ENCODE measurements at places on chromosomes 3 and 15.

GRCh38 chr3:57464011-57464410 lies 80.1 kb downstream of the DNAH12 start:
- DNase-seq: no peak

DNA sequence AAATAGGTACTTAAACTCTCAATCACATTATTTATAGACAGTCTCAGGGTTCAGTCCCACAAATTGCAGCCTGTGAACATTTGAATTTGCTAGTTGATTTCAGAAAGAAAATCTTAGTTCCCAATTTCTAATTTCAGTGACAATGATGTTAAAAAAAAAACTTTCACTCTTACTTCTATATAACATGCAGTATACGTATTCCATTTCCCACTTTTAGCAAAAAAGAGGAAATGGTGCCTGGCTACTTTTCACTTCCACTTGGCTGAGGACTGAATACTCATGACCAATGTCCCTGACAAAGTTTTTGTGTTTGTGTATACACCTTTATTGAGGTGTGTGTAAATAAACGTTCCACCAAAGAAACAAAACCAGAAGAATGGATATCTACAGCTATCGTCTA lies 32.1 kb upstream of the XCR1 start:
- no peak for DNase-seq

DNA sequence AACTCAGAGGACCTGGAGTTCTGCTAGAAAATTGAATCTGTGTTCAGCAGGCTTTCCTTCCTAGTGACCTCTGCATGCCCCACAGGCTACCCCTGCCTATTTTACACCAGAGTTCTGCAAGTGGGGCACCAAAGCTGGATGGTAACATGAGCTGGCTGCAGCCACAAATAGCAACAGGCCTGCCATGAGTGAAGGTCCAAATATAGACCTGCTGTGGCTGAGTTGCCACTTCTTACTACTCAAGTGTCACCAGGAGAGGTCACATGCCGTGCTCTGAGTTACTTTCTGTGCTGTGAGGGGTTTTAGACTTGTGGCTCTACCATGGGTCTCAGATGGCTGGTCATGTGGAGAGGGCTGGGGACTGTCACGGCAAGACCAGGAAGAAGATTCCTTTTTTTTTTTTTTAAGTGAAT lies at the start of gene FSD2:
TSS of gene FSD2 (minus strand) at position 76 of the 413 bp plus-strand sequence. CDS start 18,679 bp downstream, outside the sequence.
- DNase-seq: no peak

DNA sequence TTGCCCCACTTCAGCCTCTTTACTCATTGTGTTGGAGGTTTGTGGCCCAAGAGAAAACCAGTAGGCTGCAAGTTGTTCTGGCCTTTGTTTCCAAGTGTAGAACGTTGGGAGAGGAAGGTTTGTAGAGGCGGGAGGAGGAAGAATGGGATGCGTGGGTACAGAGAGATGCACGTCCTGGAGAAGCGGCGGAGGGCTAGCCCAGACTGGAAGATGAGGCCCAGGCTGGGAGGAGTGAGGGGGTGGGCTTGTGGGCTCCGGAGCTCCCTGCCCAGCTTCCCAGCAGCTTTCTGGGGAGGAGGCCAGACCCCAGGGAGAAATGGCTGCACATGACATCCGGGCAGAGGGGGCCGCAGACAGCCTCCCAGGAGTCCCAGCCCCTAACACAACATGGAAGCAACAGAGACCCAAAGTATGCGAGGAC lies 5.3 kb downstream of the PLA2G4F start:
- DNase-seq: no peak

DNA sequence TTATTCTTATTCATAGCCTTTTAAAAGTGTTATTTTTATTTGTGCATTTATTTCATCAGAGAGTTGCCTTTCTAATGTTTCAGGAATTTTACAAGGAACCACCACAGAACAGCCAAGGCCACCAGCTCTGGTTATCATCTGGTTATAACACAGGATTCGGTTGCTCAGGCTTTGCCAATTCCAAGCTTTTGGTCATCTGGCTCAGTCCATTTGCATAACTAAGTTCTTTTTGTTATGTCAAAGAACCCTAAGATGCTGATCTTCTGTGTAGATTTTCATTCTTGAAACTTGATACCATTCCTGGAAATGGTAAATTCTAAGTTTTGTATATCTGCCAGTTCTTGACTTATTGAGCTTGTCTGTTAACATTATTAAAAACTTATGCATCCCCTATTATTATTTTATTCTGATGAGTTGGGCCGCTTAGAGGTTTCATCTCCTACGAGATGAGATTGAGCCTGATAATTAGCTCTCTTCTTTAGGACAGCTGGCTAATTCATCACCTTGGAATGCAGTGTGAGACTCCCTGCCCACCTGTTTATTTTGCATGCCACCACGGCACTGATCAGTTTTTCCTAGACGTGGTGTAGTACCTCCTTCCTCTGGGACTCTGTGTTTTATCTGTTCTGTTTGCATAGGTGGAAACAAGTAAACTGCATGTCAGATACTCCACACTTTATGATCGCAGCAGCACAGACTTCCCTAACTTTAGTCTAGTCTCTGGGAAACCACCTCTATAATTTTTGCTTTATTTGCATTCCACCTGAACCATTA lies 264.8 kb downstream of the SLCO3A1 start:
- no peak for DNase-seq

DNA sequence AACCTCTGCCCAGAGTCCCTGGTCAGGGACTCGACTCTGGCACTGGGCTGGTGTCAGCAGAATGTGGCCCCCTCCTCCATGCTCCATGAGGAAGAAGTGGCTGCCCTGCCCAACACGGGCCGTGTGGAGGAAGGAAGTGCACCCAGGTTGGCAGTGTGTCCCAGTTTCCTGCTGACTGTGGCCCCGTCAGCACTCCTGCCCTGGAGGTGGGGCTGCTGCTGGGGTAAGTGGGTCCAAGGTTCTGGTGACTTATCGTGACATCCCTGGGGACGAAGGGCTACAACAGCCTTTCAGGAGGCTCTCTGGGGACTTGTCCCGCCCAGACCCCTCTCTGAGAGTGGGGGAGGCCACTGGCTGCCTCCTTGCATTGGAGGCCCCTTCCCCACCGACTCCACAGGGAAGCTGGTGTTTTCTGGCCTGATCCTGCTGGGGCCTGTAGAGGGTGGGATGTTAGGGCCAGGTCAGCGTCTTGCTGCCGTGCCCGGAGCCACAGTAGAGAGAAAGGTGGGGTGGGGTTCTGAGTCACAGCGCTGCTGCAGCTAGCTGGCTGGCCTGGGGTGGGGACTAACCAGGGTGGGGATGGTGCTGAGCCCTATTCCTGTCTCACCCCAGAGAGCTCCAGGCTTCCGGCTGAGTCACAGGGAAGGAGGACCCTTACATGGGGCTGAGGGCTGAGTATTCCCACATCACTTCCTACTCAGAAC lies 10.5 kb downstream of the SEMA4B start:
- DNase-seq: no peak

DNA sequence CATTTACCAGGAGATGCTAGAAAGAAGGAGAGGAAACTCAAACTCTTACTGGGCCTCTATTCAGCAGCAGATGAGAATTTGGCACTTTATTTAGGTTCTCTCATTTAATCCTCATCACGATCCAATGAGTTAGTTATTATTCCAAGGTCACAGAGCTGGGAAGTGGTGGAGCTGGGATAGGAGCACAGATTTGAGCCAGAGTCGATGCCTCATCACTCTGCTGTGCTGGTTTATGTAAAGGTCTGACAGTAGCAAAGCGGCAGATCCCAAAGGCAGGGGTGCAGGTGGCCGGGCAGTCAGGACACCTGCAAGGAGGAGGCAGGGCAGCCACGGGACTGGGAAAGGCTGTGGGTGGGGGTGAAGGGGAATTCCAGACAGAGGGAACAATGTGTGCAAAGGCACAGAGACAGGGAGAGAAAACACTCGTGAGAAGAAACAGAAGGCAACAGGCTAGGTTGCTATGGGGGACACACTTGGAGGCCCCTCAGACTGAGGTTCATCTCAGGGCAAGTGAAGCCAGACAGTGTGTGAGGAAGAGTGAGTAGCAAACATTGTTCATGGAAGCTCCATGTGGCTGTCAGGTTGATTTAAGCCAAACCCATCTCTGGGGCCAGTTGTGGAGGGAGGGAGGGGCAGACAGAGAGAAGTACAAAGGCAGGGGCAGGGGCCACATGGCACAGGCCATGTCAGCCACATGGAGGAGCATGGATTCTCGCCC lies 26.8 kb downstream of the RAB6B start:
- no peak for DNase-seq

GRCh38 chr3:34298653-34299052 lies 500.2 kb downstream of the PDCD6IP start:
- DNase-seq: no peak

- no peak for DNase-seq
Observed at GRCh38 chr15:53882311-53882710, 95.9 kb upstream of the UNC13C start.

DNA sequence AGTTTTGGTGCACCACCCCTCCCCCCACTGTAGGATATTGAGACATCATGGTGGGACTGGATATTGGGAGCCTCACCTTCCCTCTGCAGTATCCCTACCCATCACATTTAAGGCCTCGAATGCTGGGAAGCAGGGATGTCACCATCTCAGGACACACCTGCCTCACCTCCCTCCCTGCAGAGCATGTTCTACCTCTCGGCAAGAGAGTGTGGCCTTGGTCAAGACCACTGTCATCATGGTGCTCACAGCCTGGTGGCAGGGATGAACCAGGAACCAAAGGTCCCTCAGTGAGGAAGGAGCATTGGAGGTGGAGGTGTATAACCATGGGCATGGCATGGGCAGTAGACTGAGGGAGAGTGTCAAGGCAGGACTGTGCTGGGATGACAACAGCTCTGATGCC lies 104.8 kb downstream of the CORO2B start:
- no peak for DNase-seq

GRCh38 chr3:177482048-177482691 lies 284.9 kb upstream of the TBL1XR1 start:
- no peak for DNase-seq

- no peak for DNase-seq
Observed at GRCh38 chr3:55337641-55338180, 149.4 kb downstream of the WNT5A start.

GRCh38 chr3:108062051-108062450 lies 28.8 kb downstream of the CD47 start:
- no peak for DNase-seq

GRCh38 chr3:117898722-117899522 lies 1135.7 kb downstream of the IGSF11 start:
- no peak for DNase-seq

DNA sequence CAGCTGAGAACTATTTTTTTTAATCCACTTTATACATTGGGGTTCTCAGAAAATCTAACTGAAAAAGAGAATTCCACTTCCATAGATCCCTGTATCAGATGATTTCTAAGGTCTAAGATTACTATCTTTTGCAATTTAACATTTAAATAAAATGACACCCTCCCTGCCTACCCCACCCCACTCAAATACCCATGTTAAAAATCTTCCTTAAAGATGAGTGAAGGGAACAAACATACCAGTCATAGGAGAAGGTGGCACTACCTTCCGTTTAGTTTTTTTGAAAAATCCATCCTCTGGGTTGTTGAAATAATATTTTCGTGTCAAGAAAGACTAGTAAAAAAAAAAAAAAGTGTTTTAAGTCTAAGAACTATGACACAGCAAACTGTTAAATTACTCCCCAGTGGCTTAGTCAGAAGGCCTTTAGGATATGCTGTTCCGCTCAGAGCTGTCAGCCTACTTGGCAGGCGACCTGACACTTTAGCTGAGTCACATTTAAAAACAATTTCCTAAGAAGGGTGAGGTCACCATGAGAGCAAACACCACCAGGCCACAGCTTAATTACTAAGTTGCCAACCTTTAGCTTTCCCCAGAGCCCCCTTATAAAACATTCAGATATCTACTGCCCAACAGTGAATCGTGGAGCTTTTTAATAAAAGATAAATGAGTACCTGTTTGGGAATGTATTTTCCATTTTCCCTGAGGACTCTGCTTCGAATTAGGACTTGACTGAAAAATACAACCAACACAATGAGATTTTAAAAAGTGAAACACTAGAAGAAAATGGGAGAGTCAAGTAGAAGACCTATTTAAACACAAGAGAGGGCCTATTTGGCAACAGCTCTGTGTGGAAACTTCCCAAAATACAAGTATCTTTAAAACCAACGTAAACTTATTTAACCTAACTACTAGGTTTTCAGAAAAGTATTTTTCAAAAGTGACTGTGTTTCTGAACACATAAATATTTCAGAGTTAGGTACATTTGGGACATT lies 9.6 kb downstream of the EMC3 start:
- DNase-seq: no peak

GRCh38 chr3:33652736-33653135 lies 65.3 kb downstream of the CLASP2 start:
- DNase-seq: no peak

- DNase-seq: no peak
Observed at GRCh38 chr15:80072285-80072994, 13.0 kb downstream of the ZFAND6 start.

DNA sequence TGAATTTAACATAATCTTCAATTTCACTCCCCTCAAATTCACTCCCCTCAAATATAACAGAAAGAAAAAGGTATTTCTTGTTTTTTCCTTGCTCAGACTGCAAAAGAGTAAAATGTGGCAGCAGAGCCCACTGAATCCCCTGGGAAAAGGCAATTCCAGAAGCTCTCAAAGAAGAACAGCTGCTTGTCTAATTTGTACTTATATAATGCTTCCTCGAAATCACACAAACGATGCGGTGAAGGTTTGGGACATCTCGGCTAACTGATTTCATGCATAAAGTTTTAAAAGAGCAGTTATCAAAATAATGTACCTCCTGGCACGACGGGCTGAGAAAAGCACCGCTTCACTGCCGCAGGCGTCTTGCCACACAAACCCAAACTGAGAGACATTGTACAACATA lies 10.7 kb downstream of the BDH1 start:
- no peak for DNase-seq

GRCh38 chr3:149777414-149778214 lies 14.7 kb downstream of the ANKUB1 start:
- no peak for DNase-seq

GRCh38 chr3:152219216-152219615 lies 49.5 kb upstream of the MBNL1 start:
- no peak for DNase-seq

DNA sequence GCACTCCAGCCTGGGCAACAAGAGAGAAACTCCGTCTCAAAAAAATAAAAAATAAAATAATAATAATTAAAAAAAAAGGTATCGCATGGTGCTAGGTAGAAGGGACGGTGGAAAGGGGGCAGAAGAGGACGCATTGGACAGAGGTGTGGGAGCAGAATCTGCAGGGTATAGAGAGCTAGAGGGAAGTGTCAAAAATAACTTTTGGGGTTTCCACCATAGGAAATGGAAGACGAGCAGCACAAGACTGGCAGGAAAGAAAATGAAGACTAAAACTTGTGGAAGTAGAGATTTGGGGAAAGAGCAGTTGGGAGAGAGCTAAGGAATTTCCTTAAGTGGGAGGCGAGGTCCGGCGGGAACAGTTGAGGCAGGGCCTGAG lies 585 bp upstream of the MKRN2 start:
- DNase-seq: no peak

GRCh38 chr15:69038508-69038907 lies 24.0 kb downstream of the NOX5 start:
- DNase-seq: no peak
